Stimulated activated CD4-positive, alpha-beta T cell treated with anti-CD3 and anti-CD28 coated beads, Interleukin-4, amount 100 ng/mL, for 24 hours (primary cell): ENCODE measurements at places on chromosomes 1 and 21.

DNA sequence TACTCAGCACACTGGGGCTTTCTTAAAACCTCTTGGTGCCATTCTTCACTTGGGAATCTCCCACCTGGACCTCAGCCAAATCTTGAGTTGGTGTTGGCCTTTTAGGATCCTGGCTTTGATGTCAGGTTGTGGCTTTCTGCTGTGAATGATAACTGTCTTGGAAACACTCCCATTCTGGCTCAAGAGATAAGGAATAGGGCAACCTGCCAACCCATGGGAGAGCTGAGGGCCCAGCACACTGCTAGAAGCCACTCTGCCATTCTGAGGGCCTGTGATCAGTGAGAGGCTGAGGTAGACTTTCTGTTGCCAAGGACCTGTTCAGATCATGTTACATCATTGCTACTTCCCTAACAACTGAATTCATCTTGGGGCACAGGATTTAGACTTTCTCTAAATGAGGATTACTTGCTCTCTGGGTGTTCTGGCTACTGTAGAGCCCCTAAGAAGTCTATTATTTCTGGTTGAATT, 45.8 kb downstream of the TTC39A start:
- no peak for DNase-seq

DNA sequence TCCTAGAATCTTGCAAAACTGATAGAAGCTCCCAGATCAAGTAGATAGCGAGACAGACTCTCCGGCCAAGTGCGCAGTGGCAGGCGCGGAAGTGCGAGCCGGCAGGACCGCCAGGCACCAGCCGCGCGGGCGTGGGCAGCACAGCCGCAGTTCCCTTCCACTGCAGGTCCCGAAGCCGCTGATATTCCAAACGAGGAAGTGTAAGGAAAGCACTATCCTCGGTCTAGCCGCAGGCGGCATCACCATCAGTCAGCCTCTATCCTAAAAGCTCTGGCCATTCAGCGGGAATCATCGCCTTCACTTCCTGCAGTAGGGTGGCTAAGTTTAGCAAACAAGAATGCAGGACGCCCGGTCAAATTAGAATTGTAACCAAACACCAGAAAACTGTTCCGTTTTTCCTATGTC, 710 bp downstream of the GLRX2 start:
- DNase-seq: peak; percentile 20

DNA sequence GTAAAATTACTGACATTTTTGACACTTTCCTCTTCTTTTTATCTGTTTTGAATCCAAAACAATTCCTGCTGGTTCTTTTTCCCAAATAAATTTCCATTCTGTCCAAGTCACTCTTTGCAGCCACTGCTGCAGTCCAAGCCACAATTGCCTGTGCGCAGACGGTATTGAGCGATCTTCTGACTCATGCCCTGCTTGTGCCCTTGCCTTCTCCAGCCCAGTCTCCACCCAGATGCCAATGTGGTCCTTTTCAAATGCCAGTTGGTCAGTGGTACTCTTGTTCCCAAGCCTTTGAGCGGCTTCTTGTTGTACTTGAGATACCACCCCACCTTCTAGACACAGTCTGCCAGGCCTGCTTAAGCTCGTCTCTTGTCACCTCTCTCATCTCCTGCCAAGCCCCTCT, 78.9 kb downstream of the CAMTA1 start:
- DNase-seq: no peak

DNA sequence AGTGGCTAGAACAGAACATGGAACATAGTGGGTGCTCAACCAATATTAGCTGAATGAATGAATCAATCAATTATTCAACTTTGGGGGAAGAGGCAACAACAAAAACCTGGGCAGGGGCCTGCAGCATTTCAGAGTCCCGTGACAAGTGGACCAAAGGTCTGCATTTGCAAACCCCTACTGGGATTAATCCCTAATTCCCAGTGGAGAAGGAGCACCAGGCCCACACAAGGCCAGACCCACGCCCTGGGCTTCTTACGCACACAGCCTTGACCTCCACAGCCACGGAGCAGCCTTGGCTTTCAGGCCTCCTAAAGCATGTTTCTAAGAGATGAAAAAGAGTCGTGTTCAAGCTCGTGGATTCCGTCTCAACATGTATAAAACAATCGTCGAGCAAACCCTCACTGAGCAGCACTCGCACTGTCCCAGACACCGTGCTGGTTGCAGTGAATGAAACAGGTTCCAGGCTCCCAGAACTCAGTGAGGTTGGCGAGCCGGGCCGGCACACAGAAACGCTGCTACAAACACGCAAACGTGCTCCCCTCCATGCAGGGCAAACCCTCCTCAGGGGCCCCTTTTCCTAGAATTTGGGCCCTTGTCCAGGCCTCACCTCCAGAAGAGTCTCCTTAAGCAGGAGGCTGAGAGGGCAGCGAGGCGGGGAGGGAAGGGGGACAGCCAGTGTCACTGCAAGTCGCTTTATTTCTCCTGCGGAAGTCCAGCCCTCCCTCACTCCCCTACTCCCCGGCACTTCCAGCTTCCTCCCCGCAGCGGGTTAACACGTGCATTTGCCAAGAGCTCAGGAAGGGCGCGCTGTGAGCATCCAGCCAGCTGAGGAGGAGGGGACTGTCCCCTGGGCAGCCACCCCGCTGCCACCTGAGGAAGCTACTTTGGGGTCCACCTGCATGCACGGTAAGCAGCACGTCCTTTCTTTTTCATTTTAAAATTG, 556.4 kb downstream of the KIF26B start:
- no peak for DNase-seq

DNA sequence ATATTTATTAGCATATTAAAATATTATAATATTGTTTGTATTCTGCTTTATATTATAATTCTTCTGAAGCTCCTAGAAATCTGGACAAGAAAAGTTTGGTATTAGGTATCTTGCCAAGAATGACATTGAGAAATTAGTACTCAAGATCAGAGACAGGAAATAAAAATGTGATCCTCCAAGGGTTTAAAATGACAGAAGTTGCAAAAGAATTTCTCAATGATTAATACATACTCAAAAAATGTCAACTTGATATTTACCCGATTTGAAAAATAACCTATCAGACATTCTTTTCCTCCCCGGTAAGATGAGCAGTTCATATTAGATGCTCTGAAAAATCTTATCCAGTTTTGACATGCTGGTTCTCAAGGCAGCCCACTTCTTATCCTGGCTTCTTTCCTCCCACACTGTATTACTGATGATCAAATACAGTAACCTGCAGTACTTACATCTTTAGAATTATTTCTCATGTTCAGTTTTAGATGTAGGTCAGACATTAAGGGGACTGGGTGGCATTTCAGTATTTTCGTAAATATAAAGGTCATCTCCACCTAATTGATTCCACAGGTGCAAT, 55.3 kb downstream of the CACHD1 start:
- DNase-seq: no peak
